NCI-H510A (cell line): ENCODE measurements at places on chromosomes 4 and X.

- no peak for DNase-seq
Measured at GRCh38 chr4:3802571-3803474, 36.6 kb downstream of the ADRA2C start.

DNA sequence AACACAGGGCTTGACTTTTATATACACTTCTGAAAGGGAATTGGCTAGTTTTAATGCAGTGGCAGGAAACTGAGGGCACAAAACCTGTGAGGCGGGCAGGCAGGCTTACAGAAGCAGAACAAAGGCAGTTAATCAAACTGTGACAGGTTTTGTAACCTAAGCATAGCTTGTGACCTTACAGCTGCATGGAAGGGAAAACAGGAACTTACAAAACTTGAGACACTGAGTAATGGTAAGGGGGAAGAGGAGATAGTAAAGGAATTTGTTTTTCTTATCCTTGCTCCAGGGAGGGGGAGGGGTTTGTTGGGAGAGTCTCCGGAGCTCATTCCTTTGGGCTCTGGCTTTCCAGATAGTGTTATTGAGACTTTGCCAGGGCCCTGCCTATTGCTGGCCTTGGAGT, 55.6 kb downstream of the SLITRK4 start:
- DNase-seq, result no peak

- DNase-seq, result no peak
Measured at GRCh38 chr4:66169341-66169740, 499.1 kb upstream of the EPHA5 start.

- DNase-seq, result no peak
Measured at GRCh38 chr4:8862800-8863685, 8.6 kb downstream of the HMX1 start.

DNA sequence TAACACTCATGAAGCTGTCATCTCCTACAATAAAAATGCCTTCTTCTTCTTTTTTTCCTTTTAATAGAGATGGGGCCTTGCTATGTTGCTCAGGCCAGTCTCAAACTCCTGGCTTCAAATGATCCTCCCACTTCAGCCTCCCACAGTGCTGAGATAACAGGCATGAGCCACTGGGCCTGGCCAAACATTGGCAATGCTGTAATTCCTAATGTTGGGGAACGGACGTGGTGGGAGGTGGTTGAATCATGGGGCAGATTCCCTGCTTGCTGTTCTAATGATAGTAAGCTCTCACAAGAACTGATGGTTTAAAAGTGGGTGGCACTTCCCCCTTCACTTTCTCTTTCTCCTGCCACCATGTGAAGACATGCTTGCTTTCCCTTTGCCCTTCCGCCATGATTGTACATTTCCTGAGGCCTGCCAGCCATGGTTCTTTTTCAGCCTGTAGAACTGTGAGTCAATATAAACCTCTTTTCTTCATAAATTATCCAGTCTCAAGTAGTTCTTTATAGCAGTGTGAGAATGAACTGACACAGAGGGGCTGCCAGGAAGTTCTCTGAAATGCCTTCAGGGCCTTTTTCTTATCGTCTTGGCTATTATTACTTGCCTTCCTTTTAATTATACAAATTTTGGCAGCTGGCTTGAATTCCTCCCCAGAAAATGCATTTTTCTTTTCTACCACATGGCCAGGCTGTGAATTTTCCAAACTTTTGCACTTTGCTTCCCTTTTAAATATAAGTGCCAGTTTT, 93.0 kb downstream of the CENPC start:
- DNase-seq, result no peak
